Erythroblast (primary cell): ENCODE measurements at places on chromosomes 2 and 18.
A peak's percentile ranks its signal among the peaks of the same experiment; 100 is the strongest.

DNA sequence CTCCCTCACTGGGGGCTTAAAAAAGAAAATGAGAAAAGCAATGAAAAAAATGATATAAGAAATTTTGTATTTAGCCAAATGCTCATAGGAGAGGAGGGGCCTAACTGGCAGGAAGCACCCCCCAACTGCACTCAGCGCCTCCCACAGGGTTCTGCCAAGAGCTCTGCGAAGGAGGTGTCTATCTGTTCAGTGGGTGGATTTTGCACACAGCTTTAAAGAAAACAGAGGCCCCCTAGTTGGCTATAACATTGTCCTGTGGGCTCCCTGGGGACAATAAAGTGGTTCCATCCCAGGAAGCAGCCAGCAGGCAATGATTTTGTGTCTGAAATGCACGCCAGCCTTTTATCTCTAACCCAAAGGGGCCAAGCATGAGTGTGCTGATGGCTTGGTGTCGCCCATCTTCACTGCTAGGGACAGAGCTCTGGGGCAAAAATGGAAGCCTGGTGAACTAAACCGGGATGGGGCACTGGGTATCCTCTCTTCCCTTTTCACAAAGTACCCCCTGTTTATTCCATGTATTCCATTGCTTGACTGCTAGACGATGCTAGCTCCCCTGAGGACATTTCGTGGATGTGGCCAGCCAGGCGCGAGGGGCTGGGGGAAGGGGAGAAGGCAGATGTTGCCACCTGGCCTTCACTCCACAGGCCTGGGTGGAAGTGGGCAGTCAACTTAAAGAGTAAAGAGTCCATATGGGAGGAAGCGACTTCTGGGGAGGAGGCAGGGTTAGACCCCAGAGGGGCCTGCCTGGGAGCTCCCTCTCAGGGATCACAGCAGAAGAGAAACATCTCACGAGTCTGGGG is 205.7 kb downstream of the CYP26B1 start:
- DNase-seq, result no peak

GRCh38 chr2:36277881-36278523 is 77.6 kb upstream of the CRIM1 start:
- DNase-seq, result no peak

DNA sequence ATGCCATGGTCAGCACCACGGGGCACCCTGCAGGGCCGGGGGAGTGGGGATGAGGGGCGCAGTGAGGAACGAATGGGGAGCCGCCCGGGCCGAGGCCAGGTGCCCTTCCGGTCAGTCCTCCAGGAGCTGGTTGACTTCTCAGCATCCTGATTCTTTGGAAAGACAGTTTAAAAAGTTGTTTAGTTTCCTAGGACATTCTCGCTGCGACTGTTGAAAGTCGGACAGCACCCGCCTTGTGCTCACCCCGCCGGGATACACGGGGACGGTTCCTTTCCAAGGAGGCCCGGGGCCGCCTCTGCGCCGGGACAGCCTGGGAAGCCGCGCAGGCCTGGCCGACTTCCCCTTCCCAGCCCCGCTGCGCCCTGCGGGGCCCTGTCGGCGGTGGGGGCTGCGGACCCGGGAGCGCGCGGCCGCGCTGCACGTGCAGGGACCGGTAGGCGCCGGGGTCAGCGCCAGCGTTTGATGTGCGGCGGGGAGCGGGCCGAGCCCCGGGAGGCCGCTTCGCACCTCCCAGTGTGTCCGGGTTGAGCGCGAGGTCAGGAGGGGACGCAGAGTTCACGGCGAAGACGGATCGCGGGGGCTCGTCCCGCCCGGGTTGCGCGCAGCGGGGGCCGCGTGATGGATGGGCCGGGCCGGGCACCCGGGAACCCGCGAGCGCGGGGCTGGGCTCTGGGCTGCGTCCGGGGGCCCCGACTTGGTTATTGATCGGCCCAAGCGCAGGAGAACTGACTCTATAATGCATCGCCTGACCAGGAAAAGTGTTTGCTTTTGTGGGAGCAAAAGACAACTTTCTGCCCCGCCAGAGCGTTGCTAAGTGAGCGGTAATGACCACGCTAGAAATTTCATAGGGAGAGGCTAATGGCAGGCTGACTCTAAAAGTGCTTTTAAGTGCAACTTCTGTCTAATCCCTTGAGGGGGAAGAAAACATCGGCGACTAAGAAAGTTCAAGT is 28.0 kb upstream of the SMIM21 start:
- no peak for DNase-seq

- no peak for DNase-seq
Observed at GRCh38 chr2:74501335-74502071, 2.1 kb upstream of the LBX2 start.

- no peak for DNase-seq
Observed at GRCh38 chr2:67466734-67467133, 69.6 kb downstream of the ETAA1 start.

DNA sequence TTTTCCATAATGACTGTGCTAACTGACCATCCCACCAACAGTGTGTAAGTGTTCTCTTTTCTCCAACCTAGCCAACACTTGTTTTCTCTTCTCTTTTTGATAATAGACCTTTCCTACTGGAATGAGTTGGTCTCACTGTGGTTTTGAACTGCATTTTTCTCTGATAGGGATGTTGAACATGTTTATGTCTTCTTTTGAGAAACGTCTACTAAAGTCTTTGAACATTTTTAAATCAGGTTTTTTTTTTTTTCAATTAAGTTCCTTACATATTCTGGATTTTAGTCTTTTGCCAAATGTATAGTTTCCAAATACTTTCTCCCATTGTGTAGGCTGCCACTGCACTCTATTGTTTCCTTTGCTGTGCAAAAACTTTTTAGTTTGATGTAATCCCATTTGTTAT is 405.5 kb upstream of the FIGN start:
- no peak for DNase-seq

GRCh38 chr2:142531377-142531776 is 346.1 kb upstream of the KYNU start:
- no peak for DNase-seq

DNA sequence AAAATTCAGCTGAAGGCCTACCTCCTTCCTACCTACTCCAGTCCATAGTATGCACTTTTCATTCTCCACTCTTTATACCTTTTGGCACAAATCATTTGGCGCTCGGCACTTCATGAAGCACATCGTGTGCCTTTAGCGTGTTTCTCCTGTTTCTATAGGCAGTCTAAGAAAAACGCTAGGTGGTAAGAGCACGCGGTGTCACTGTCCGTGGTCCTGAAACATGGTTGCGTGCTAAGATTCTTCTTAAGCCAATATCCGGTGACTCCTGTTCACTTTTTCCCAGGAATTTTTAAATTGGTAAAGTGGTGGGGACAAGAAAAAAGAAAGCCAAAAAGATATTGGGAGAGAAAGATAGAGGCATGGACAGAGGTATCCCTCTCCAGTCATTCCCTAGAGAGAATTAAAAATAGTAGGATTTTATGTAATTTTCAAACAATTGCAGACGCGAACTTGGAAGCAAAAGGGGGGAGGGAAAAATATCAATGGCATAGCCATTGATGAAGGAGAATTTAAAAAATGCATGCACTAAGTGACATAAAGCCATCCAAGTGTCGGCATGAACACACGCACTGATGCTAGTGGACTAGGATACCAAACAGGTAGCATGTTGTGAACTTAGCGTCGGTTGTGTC is 1.4 kb upstream of the CTNNA2 start:
- DNase-seq, result peak; percentile 50

GRCh38 chr2:22011048-22011447 is 887.3 kb downstream of the TDRD15 start:
- DNase-seq, result no peak

DNA sequence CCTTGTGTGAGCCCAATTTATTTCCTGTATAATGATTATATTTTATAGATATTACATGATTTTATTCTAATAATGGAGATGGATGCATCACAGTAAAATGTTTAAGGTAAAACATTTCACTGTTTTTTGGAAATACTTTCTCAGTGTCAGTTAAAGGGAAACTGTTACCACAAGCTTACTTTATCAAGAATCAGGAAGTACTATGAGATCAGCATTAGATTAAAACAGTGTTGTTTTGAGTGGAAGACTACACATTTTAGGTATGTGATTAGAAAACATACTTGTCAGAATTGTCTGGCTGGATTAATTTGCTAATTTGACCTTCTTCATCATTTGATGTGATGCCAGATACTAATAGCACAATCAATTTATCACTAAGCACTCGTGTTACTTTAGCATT is at the start of gene HRH4:
Gene HRH4, plus strand, starts transcription at position 250 of the 400 bp plus-strand sequence. Its CDS starts 92 bp downstream, at position 342.
- DNase-seq, result no peak

- no peak for DNase-seq
Observed at GRCh38 chr2:191158193-191158592, 7.4 kb upstream of the STAT4 start.
